ENCODE measurements at places on chromosomes 12 and 14.

DNA sequence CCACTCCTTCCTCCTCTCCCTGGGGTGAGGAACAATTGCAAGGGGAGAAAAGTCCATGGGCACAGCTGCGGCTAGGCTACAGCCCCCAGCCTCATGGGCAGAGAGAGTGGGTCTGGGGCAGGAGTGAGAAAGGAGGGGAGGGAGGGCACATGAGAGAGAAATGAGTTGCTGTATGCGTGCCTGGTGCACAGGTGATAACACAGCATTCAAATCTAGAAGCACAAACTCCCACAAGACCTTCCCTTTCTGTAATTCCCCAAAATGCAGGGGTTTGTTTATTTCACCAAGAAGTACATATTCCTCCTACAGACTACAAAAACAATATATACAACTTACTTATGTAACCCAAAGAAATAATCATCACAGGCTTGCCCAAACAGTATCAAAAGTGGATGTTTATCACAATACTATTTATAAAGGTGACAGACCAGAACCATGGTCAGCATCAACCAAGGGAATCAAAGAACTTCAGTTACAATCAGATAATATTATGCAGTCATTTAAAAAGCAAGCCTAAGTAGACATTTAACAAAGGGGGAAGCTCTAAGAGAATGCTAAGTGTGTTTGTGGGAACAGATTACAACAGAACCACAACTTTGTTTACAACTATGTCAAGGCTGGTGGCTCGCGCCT, 54.2 kb downstream of the ITPK1 start:
- DNase-seq = no peak

GRCh38 chr14:22448905-22449599, 140.0 kb downstream of the DAD1 start:
- peak; percentile 58 for DNase-seq

- no peak for DNase-seq
These were observed 181.8 kb downstream of the GRIN2B start for GRCh38 chr12:13799574-13799973.

- DNase-seq = no peak
These were observed 68.6 kb downstream of the GLRX5 start for GRCh38 chr14:95603415-95603814.

DNA sequence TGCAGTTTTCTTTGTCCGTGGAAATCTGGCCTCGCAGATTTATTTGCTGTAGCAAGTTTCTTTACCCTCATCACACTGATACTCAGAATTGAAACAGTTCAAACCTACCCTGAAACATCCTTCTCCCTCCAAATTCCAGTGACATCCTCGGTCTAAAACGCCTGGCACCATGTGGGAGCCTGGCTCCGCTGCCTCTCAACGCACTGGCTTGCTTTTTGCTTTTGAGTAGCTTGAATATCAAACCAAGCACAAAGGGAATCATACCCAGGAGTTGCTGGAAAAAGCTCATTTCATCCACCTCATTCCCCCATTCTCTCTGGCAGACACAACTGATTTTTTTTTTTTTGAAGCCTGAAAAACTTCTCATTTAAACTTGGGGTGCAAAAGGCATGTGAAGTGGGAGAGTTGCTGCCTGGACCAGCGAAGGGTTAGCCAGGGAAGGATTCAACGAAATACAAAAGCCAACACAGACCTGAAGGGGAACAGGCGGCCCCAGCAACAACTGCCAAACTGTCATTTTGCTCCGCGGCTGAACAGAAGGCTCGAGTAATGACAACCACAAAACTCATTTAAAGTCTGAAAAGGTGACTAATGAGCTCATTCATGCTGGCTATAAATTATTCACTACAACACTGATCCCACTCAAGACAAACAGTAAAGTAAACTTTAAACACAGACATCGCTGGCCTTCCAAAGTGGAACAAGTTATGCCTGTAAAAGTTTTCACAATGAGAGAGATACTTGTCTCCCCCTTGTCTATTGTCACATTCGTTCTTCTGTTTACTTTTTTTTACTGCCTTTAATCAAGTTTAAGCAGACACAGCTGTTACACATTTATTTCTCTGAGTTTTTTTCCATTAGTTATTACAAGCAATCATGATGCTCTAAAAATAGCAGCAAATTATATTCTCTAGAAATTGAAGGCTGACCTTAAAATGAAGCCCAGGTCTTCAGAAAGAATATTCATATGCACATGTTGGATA, 12.5 kb upstream of the FOXN3 start:
- DNase-seq = no peak

GRCh38 chr12:28065374-28065773, 92.8 kb upstream of the PTHLH start:
- no peak for DNase-seq

DNA sequence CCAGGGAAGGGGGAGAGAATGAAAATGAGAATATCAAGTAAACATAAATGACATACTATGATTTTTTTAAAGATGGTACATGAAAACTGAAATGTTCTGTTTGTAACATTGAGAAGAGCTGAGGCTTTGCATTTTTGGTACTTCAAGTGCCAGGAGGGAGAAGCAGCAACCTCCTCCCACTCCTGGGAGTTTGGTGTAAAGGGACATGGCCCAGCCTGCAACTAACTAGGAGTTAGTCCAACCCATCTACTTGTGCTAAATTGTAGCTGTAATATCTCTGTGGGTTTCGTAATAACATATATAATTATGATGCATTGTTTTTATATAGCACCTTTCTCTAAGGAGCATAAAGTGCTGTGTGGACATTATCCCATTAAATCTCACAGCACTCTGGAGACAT, 517.5 kb downstream of the NELL2 start:
- DNase-seq = no peak

DNA sequence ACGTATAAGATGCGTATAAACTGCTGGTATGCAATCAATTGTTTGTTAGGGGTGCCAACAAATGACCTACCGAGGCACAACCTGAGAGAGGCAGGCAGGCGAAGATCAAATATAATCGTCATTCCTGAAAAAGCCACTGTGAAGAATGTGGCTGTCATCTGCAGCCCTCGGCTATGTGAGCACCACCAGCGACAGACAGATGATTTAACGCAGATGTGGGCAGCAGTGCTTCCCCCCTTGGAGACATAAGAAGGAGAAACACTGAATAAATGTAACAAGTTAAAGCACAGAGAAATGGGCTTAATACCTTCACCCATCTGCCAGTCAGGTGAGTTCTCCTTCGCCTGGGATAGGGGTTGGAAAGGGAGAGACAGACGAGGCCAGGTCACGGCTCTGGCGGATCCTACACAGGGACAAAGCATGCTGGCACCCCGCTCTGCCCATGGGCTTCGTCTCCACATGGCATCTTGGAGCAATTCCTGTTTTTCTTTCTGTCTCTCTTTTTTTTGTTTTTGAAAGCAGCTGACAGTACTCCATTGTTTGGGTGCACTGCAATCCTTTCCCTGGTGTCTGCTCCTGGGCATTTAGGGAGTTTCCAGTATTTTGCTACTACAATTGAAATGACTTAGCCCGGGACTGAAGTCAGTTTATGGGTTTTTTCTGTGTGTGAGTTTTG, 28.1 kb downstream of the TNFAIP2 start:
- no peak for DNase-seq
